Anterior cingulate cortex (tissue), 58 donors: ENCODE measurements at places on chromosomes 13 and 19.

GRCh38 chr13:111336666-111337065, 16.2 kb downstream of the TEX29 start:
- no peak for DNase-seq

DNA sequence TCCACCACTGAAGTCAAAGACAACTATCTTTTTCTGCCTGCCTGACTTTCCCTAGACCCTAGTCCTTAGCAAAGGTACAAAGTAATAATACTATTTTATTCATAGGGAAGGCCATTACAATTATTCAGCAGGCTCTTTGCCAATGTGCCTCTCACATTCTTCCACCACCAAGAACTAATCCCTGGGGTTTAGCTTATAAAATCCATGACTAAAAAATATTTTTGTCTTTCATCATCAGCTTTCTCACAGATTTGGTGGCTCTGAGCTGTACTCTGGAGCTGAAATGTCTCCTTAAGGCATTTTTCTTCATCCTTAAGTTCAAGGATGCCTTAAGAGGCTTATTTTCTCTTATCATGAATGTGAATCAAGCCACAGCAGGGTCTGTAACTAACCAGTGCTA, 96.1 kb downstream of the OXGR1 start:
- DNase-seq = no peak

GRCh38 chr19:31804668-31805067, 455.4 kb upstream of the TSHZ3 start:
- no peak for DNase-seq

GRCh38 chr13:66586489-66586888, 643.6 kb downstream of the PCDH9 start:
- DNase-seq = no peak

- no peak for DNase-seq
Observed at GRCh38 chr13:59931621-59932020, 232.1 kb downstream of the DIAPH3 start.

DNA sequence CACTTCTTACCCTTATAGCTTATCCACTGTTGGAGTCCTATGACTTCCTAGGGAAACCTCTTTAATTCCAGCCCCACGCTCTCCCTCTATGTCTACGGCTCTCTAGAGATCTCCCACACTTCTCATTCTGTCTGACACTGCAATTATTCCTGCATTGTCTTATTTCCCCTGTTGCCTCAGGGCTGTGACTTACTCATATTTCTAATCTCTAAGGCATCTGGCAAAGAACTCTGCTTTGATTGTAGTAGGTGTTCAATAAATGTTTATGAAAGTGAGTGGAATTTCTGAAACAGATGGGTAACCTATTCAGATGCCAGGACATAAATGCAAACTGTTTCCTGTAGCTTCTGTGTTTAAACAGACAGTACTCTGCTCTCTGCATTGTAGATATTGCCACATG, 102.4 kb upstream of the SERTM1 start:
- DNase-seq = no peak

GRCh38 chr19:54648129-54648528, 14.7 kb upstream of the LILRB4 start:
- no peak for DNase-seq

DNA sequence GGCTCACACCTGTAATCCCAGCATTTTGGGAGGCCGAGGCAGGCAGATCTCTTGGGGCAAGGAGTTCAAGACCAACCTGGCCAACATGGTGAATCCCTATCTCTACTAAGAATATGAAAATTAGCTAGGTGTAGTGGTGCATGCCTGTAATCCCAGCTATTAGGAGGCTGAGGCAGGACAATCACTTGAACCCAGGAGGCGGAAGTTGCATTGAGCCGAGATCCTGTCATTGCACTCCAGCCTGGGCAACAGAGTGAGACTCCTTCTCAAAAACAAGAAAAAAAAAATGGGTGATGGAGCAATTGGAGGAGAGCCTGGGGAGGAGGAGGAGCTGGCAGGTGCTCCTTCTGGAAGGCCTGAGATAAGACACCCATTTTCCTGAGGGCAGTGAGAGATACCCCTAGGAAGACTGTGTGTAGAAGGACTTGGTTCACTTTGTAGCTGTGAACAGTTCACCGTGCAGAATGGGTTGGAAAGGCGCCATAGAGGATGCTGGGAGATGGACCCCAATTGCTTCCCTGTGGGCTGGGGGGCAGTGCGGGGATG, 8.7 kb upstream of the CARM1 start:
- DNase-seq = no peak

DNA sequence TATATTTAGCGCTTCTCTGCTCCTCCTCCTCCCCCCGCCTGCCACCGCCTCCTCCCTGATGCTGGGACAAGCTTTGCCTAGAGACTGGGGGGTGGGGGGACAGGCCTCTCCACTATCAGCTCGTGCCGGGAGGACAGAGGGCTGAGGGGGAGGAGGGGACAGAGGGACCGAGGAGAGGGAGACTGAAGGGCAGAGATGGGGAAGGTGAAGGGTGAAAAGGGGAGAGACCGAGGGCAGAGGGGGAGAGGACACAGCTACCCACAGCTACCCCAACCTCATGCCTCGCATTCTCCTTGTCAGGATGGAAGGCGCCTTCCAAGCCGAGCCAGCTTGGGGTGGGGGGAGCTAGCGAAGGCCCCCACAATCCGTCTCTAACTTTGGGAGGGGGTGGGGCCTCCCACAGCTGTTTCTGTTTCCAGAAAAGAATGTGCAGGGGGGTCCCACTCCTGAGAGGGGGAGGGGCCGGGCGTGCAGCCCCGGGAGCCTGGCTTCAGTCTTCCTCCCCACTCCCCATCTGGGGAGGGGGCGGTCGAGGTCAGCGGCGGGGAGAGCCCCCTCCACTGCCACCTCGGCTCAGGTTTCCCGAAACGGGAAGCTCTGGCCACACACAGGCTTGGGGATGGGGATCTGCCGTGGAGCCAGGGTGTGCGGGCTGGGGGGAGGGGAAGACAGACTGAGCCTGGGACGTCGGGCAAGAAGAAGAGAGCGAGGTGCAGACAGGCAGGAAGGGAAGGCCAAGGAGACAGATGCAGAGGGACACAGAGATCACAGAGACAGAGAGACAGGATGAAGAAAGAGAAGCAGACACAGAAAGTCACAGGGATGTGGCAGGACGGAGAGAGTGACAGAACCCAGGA, 1.6 kb downstream of the DACT3 start:
- no peak for DNase-seq

DNA sequence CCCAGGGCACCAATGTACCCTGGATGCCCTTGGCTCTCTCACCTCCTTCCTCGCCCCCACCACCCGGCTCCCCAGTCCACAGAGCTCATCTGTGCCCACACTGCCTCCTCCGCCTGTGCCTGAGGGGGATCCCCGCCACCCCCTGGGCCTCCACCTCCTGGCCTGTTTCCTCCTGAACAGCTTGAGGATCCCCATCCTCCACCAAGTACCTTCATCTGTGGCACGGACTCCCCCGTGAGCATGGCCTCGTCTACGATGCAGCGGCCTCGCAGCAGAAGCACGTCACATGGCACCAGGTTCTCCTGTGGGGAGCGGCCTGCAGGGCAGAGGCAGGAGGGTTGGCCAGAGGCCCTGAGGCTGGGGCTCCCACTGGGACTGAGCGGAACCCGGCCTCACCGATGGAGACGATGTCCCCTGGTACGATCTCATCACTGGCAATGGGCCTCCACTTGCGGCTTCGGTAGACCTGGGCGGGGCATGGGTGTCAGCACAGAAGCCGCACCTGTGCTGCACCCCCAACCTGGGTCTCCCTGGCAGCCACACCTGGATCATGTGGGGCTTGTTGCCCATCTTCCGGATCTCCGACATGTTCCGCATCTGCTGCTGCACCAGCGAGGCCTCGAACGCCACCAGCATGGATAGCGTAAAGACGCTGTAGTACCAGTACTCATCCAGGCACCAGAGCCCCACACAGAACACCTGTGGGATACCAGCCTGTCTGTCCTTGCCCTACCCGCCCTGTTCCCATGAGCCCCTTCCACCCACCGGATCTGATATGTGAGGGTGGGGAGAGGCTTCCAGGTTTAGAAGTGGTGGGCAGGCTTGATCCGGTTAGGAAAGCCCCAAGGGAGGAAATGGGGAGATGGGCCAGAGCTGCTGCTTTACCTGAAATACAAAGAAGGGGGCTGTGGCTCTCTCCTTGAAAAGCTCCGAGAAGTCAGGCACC, 6.8 kb downstream of the ATP13A1 start:
- DNase-seq = no peak

DNA sequence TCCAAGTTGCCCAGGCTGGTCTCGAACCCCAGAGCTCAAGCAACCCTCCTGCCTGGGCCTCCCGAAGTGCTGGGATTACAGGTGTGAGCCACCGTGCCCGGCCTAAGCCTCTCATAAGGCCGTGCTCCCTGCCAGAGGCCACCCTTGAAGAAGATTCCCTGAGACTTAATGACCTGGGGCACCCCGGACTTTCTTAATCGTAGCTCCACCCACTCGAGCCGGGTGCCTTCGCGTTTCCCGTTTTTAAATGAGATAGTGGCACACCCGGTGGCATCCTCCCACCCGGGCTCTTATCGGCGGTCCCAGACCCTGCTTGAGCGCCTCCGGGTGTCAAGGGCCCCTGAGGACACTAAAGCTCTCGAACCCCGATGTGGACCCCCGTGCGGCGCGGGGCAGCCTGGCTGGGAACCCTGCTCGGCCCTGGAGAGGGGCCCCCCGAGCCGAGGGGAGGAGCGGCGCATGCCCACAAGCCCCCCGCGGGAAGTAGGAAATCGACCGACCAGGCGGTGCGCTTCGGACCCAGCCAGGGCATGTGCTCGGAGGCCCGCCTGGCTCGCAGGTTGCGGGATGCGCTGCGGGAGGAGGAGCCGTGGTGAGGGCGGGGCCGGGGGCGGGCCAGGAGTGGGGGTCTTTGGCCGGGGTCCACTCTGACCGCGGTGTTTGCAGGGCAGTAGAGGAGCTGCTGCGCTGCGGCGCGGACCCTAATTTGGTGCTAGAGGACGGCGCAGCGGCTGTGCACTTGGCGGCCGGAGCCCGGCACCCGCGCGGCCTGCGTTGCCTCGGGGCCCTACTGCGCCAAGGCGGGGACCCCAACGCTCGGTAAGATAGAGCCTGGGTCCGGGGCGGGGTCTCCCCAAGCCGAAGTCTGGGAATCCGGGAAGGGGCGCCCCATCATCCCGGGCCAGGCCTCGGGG, at the start of gene ANKLE1:
TSS of gene ANKLE1 (plus strand) at position 511 of the 914 bp plus-strand sequence. CDS start at position 531, 20 bp downstream.
- DNase-seq = no peak
